ENCODE measurements at places on chromosomes 3 and 15.

DNA sequence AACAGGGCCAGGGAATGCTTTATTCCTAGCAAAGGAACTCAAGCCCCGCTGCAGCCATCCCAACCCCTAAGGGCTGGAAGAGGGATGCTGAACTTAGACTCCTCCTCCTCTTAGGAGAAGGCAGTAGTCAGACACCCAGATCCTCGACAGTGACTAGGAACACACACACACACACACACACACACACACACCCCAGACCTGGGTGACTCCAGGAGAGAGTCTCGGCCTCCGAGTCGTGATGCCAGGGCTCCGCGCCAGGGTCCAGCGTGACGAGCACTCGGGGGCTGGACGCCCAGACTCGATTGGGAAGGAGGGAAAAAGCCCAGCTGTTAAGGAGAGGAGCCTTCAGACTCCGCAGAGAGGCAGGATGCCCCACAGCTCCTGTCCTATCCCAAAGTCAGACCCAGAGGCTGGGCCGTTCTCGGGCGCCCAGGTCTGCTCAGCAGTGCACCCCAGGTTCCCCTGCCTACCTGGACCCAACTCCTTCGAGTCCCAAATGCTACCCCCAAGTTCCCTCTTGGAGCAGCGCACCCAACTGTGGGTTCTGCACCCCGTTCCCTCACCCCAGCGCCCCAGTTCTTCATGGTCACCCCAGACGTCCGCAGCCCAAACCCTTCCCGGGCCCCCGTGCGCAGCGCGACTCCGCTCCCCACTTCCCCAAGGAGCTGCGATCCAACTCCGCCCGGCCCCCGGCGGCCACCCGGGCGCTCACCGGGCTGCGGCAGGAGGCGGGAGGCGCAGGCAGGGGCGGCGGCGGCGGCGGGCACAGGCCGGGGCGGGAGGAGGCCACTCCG, 421 bp downstream of the BMF start:
- no peak for DNase-seq

DNA sequence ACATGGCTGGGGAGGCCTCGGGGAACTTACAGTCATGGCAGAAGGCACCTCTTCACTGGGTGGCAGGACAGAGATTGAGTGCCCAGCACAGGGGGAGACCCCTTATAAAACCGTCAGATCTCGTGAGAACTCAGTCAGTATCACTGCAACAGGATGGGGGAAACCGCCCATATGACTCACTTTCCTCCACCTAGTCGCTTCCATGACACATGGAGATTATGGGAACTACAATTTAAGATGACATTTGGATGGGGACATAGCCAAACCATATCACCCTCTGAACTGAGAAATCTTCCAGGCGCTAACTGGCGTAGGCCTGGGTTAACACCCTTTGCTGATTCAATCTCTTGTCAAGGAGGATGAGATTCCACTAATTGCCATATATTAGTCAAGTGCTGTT, 392.3 kb downstream of the FEZF2 start:
- no peak for DNase-seq

- DNase-seq, result no peak
Measured at GRCh38 chr3:74756674-74757073, 142.2 kb upstream of the CNTN3 start.

DNA sequence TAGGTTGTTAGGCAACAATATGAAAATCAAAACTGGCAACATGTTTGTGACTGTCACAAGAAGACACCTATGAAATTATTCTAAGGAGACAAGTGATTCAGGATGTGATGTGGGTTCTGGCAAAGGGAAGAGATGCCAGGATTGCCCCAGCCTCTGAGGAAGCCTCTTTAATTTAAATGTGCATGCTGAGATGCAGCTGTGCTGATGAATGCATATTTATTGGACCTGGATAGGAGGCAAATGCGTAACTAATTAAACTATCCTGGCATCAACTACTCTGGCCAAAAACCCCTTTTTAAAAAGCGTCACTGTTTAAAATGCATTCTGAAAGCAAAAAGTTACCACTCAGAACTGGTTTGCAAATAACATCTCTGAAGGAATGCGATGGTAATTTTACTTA, 176.5 kb upstream of the DPH6 start:
- DNase-seq, result no peak

DNA sequence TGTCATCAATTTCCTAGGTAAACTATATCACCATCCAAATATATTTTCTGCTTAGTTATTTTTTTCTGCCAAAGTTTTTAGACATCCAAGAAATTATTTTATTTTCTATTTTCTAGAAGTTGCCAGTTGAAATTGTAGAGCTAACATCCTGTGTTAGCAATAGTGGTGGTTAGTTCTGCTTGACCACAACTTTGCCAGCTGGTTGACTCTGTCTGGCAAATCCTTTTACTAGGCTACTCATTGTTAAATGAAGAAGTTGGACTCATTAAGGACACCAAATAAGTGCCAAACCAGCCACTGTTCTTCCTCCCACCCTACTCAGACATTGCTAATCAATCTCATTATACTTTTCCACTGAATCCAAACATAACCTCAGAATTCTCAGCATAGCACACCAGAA, 15.4 kb upstream of the CRBN start:
- DNase-seq, result no peak

DNA sequence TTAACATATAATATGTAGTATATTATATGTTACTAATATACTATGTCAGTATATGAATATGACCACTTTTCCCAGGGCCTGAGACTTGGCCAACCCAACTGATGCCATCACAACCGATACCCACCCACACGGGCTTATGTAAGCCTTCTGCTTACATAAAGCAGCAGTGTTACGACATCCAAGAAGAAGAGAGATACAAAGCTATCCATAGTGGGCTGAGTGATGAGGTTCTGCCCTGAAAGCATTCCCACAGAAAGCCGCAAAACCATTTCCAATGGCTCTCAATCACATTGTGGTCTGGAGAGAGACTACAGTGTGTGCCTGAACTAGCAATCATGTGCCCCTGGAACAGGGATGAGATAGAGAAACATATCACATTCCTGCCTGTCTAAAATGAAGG, 177.9 kb downstream of the PLOD2 start:
- peak; percentile 5 for DNase-seq
